ENCODE measurements at places on chromosomes 2 and 18.

DNA sequence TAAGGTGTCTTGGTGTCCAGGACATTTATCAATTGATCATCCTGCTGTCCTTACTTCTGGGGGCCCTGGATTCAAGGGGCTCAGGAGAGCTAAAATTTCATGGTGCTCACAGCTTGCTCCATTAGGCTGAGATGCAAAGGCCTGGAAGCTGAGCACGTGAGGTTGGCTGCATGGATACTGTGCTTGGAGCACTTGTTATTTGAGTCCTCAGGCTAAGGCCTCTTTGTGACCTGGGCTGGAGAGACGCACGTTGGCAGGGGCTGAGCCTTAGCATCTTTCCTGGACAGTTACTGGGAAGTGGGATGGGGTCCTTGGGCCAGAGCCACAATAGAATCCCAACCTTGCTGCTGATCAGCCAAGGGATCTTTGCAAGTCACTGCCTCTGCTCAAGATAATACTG, 151.2 kb upstream of the HS6ST1 start:
- no peak for DNase-seq

DNA sequence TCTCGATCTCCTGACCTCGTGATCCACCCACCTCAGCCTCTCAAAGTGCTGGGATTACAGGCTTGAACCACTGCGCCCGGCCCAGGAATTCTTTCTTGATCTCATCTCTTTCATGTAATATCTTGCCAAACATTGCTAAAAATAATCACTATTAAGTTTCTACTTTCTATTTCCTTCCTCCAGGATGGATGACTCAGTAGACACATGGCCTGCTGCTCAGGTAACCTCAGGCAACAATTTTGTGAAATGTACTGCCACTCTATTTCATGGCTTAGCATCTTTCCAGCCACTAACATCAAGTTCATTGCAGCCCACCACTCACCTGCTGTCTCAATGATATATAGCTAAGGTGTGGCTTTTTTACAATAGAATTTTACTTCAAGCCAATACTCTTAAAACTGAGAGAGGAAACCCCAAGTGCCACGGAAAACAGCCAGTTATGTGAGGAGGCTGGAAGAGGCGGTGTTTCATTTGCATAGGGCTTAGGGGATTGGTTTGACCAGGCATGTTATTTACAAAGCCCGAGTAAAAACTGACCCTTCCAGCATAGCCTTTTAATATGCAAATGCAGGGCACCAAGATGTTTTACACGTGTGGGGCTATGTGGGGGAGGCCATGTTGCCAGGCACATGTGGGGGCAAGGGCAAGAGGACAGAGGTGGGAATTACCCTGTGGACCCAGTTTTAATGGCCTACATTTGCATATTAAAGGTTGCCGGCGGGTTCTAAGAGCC, 11.3 kb upstream of the SUMO1 start:
- DNase-seq, result no peak

DNA sequence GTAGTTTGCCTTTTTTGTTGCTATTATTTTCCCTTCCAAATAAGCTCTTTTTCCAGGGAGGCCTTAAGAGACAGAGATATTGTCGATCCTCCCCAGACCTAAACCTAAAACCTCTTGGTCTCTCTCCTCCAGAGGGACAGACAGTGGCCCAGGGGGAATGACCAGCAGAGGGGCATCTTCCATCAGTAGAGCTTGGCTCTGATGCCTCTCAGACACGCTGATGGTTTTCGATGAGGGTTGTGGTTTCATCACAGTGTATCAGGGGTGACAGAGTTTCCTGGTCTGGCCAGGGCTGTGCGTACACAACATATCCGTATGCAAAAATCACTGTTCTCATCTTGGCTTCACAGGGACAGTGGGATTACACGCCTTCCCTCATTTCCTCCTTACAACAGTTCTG, 68.6 kb downstream of the GATA6 start:
- DNase-seq, result no peak

GRCh38 chr2:36915627-36916026, 50.7 kb downstream of the STRN start:
- DNase-seq, result peak; percentile 79

DNA sequence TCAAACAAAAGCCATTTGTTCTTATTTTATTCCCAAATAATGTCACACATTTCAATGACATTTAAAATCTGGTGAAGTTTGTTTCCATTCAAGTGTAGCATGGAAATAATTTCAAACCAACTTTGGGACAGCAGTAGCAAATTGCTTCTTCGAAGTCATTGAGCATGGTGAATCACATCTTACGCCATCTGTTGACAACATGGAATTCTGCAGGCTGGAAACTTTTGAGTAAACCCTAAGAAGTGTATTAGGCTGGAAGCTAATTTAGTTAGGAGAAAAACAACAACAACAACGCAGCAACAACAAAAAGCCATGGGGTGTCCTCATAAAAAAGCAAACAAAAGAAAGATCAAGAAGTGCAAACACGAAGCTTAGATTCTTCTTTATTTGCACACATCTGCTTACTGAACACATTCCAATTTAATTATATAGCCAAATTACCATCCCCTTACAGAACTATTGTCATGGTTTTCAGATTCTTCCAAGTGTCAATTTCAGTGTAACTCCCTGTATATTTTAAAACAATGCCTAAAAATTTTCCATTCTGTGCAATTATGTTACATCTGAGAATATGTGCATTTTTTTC, 659.0 kb upstream of the CDH7 start:
- peak; percentile 25 for DNase-seq

DNA sequence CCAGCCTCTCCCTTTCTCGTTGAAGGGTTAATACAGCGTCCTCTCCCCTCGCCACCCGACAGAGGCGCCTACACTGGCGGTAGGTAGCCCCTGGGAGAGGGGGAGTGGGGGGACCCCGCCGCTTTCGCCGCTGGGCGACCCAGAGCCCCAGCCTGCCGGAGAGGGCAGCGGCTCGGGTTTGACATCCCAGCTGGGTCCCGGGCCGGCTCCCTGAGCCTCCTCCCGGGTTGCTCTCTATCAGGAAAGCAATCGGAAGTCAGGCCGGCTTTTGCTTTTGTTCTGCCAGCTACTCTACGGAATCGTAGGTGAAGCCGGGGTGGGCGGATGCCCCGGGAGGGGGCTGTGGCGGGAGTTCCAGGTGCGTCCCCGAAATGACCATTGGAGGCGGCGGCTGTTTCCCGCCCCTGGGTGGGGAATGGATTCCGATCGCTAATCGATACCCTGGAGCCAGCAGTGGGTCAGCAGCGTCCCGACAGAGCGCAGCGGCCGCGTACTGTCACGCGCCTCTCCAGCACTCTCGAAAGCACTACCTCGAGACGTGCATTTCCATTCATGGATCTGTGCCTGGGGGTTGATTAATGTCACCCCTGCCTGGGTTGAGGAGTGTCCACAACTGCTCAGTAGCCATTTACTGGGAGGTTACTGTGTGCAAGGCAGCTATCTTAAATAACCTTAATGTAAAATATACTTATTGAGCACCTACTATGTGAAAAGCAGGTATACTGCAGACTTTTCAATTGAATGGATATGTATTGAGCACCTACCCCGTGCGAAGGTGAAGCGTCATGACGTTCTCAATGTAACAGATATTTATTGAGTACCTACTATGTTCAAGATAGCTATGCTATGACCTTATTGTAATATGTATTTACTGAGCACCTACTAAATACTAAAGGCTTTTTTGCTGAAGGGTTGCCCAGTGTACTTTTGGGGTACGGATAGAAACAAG, 1.1 kb downstream of the MAPK4 start:
- no peak for DNase-seq

GRCh38 chr2:164015328-164016123, 279.7 kb upstream of the FIGN start:
- no peak for DNase-seq

GRCh38 chr2:231326404-231326803, 69.1 kb upstream of the B3GNT7 start:
- no peak for DNase-seq

DNA sequence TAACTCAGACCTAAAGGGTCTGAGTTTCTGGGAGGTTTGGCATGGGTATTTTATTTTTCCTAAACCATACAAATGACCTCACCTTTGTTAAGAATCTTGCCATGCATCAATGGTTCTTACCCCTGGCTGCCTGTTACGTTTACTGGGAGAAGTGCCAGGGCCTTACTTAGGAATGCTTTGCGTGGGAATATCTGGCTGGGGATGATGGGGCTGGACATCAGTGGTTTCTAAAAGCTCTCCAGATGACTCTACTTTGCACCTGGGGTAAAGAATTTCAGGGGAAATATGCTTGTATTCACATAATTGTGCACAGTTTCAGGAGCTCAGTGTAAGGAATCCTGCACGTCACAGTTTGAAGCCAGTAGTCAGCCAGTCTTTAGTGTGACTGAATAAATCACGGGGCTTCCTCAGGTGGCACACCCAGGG, 18.2 kb upstream of the DAW1 start:
- DNase-seq, result no peak

- no peak for DNase-seq
Observed at GRCh38 chr2:135218426-135218825, 166.3 kb downstream of the RAB3GAP1 start.

All from suppressor macrophage (primary cell).